ENCODE measurements at places on chromosomes 4 and X.

DNA sequence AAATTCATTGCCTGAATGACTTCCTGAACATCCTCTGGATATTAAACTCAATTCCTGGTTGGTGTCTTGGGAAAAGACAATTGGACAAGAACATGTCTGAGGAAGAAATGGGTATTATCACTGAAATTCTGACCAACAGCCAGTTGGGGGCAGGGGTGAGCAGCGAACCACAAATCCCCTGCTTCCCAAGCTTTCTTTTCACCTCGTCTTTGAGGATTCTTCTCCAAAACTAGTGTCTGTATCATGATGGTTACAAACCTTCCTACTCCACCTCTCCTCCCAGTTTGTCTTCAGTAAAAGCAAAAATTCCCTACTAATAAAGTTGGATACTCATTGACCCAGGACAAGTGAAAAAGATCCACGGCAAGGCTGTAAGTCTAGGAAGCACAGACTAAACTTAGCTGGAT, 48.3 kb upstream of the WDR1 start:
- DNase-seq, result no peak

GRCh38 chr4:128823025-128823661, 13.6 kb downstream of the JADE1 start:
- DNase-seq, result peak; percentile 82

DNA sequence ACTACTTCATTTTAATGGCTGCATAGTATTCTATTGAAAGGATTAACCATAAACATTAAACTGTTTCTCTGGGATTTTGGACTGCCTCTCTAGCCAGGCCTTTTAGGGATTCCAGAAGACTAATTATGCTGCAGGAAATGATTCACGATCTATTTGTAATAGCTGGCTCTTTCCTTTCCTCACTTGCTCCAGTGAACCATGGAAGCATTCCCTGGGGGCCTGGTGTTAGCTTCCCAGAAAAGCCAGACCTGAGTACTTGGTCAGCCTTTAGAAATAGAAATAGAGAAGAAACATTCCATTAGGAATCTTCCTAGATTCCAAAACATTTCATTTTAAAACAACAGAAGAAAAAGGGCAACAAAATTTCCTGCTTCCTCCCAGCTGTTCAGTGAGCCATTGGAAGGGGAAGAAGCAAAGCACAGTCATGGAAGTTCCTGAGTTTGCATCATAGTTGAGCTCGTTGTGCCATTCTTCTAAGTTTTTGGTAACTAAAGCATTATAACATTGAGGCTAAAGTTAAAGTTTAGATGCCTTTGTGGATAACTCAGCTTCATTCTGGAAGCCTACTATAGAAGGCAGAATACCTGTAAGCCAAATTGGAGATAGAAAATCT, 83.5 kb downstream of the NPNT start:
- DNase-seq, result no peak

- DNase-seq, result no peak
Measured at GRCh38 chr4:179095585-179096221, 1653.5 kb upstream of the AGA start.

DNA sequence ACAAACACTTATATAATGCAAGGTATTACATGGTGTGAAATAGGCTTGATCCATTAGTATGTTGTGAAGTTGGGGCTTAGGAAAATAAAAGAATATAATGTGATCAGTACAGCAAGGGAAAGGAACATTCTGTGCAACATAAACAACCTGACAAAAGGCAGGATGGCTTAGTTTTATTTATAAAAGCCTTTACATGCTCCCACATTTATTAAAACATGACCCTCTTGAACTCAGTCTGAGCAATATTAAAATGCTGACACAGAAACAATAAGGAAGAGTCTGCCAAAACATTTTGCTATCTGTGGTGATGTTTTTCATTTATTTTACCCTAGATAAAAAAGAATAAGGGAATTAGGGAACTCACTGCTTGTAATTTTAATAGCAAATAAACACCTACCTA, 519.7 kb downstream of the PCDH7 start:
- DNase-seq, result no peak

DNA sequence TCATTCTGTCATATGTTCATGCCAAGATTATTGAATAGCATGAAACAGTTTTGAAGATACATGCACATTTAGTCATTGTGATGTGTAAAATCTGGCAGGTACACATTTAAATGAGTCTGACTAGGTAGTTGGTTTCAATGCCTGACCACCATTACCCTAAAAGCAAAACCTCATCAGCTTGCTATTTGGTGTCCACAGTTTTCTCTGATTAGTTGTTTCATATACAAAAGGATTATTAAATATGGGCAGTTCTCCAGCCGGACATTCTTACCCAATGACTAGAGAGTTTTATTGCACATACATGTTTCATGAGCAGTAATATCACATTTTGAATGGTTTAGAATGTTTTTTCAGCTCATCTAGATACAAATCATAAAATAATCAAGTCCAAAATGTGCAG, 23.7 kb downstream of the DCHS2 start:
- DNase-seq, result no peak

GRCh38 chr4:89312066-89312465, 4.5 kb upstream of the GPRIN3 start:
- DNase-seq, result no peak

- no peak for DNase-seq
Measured at GRCh38 chr4:55416176-55416575, 20.4 kb downstream of the TMEM165 start.

- DNase-seq, result no peak
Measured at GRCh38 chr4:140346136-140346535, 27.3 kb upstream of the SCOC start.

DNA sequence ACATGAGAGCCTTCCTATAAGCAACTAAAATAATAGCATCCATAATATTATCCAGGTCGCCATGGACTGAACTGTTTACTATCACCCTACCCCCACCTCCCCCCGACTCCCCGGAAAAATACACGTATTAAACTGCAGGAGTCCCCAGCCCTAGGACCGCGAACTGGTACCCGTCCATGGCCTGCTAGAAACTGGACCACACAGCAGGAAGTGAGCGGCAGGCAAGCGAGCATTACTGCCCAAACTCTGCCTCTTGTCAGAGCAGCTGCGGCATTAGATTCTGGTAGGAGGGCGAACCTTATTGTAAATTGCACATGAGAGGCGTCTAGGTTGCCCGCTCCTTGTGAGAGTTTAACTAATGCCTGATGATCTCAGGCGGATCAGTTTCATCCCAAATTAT, 405.8 kb upstream of the ADGRL3 start:
- no peak for DNase-seq
